ENCODE measurements at places on chromosomes 5 and 9.
A peak's percentile ranks its signal among the peaks of the same experiment; 100 is the strongest.

DNA sequence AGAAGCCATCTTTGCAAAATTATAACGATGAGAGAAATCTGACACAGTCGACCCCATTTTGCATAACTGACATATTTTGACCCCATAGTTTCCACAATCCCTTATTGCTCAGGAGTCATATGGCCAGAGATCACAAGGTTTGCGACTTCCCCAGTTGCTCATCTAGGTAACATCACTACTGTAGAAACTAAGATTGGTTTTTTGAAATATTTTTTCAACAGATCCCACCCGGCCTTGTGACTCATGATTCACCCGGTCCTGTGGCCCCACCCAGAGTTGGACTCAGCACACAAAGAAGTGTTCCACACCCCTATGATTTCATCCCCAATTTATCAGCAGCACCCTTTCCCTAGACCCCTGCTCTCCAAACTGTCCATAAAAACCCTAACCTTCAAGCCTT is 50.2 kb downstream of the TIMD4 start:
- no peak for DNase-seq

- DNase-seq: peak; percentile 76
Observed at GRCh38 chr5:16936150-16936988, at the start of gene MYO10. MYO10 (minus strand) TSS chr5:16936288; CDS start chr5:16935808, 480 bp downstream.

GRCh38 chr5:132388244-132389050 is 18.9 kb downstream of the SLC22A5 start:
- DNase-seq: no peak

- no peak for DNase-seq
Observed at GRCh38 chr9:119768266-119768665, 399.0 kb upstream of the BRINP1 start.

GRCh38 chr5:86909418-86910295 is 291.9 kb downstream of the COX7C start:
- no peak for DNase-seq

DNA sequence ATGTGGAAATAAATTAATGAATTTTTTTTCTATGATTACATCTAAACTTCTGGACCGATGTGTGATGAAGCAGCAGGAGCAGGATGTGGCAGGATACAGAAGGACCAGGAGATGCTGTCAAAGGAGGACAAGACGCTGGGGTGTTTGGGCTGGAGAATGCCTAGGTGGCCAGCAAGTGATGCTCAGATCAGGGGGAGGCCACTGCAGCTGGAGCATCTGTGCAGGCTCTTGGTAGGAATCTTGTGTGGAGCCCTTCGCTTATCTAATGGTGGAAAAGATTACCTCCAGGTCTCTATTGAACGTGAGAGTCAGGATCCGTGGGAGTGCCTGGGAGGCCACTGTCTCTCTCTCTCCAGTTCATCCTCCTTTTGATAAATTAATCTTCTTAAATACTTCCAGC is 79.8 kb downstream of the MRPL36 start:
- no peak for DNase-seq

DNA sequence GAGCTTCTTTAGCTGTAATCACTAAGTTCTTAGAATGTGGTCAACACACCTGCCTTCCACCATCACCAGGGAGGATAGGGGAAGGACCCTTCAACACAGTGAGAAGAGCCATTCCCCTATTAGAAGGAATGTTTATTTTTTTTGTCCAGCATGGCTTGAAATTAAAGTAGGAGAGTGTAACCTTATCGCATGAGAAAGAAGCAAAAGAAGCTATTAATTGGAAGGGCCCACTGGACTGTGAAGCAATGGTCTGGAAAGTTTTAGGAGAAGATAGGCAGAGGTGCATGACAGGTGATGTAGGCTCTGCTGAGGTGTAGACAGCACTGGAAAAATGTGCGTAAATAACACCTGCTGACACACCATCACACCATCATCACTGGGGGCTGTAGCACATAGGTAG is 1526.0 kb downstream of the MAT2B start:
- DNase-seq: no peak

DNA sequence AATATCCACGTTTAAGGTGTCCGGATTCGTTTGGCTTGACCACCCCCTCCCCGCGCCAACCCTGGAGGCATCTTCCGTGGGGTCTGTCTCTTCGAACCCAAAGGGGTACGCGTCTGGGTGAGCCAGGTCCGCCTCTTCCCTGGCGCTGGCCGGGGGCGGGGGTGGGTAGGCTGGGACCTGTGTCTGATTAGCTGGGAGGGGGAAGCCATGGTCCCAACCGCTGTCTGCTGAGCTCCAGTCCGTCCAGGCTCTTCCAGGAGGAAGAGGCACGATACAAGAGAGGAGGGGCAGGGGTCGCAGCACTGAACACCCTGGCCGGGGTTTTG is at the start of gene LVRN:
Gene LVRN (plus strand): TSS at position 237 of the 326 bp plus-strand sequence. CDS start 143 bp downstream, outside the sequence.
- DNase-seq: no peak

- DNase-seq: no peak
Observed at GRCh38 chr5:96976-97660, 5.2 kb downstream of the PLEKHG4B start.

DNA sequence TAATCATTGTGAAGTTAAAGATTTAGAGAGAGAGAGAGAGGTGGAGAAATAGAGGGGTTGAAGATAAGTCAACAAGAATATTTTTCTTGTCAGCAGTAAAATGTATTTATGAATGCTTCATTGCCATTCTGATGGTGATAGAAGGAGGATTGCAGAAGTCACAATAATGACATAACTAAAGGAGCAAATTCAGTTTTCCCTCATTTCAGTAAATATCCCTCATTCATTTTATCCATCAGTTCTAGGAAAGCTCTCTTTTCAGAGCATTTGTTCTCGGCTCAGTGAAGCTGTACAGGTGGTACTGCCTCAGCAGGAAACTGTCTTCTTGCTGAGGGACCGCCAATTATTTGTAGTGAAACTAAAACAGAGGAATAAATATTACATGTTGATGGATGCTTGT is 681.4 kb downstream of the CETN3 start:
- no peak for DNase-seq

DNA sequence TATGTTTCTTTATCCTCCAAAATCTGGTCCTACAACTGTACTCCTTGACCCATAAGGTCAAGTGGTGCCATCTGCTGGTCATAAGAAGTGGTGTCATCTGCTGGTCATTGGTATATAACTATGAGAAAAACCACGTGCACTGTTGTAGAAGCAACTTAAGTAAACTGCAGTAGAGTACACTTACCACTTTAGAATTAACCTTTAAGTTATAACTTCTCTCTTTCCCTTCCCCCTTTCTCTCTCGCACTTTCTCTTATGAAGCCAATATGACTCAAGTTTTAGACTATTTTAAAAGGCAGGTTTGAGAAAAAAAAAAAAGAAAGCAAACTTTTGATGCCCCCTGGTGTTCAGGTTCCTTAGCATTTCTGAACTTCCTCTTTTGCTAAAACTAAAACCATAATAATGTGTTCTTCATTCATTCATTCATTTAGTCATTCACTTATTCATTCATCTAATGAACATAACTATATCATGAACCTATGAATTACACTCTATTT is 12.8 kb upstream of the MTAP start:
- no peak for DNase-seq

GRCh38 chr5:118862596-118862995 is 125.8 kb downstream of the DTWD2 start:
- no peak for DNase-seq

GRCh38 chr5:462051-462481 is 19.1 kb downstream of the EXOC3 start:
- DNase-seq: no peak

DNA sequence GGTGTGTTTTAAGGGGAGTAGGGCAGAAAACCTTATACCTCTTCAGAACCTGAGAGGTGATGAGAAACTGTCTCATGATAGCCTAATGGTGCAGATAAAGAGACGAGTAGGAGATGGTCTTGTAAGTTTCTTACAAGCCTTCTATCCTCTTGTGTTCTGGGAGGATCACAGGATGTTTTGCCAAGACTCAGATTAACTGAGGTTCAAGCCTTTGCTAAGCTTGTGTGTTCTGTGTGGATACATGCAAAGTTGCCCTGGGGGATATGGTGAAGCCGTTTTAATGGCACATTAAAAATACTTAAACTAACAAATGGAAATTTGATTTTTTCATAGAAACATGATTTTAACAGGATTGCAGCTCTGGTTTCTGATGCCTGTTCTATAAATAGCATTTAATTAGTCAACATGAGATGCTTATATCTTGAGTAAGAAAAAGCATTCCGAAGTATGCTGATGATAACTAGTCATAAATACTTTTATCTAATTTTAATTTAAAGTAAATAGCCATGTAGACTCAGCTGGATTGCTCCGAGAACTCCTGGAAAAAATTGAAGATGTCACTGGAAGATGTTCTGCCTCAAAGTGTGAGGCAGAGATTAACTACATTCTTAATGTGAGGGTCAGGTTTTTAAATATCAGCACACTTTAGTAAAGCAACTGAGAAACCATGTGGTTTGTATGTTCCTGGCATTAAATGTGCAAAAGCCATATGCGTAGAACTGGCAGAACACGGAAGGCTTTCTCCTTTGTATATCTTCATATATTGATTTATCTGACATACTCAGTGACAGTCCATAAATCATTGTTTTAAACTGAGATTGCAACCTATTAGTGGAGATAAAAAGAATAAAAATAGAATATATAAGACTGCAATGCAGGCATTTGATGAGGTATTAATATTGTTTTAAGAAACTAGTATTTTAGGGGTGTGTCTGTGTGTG is 53.7 kb downstream of the IPO11 start:
- DNase-seq: no peak

- DNase-seq: no peak
Observed at GRCh38 chr9:123238365-123238764, 30.0 kb downstream of the STRBP start.

- no peak for DNase-seq
Observed at GRCh38 chr5:116905885-116906284, 331.3 kb upstream of the SEMA6A start.

- DNase-seq: no peak
Observed at GRCh38 chr5:24059716-24060115, 552.3 kb downstream of the PRDM9 start.
